ENCODE measurements at places on chromosomes 3 and 15.

DNA sequence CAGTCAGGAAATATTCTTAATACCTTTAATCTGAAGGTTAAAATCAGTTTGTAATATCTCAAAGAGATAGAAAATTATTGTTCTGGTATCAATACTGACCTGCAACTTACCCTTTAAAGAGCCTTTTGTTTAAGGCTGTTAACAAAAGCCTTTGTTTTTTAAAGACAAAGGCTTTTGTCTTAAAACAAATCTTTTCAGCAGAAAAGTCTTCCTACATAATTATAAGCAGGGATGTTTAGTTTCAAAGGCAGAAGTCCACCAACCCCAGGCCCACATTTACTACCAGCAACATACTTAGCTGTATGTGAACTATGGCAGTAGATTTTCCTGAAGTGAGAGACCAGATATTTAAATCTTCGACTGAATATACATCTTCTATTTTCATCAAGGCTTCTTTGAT, 36.2 kb downstream of the SLC30A4 start:
- no peak for DNase-seq

DNA sequence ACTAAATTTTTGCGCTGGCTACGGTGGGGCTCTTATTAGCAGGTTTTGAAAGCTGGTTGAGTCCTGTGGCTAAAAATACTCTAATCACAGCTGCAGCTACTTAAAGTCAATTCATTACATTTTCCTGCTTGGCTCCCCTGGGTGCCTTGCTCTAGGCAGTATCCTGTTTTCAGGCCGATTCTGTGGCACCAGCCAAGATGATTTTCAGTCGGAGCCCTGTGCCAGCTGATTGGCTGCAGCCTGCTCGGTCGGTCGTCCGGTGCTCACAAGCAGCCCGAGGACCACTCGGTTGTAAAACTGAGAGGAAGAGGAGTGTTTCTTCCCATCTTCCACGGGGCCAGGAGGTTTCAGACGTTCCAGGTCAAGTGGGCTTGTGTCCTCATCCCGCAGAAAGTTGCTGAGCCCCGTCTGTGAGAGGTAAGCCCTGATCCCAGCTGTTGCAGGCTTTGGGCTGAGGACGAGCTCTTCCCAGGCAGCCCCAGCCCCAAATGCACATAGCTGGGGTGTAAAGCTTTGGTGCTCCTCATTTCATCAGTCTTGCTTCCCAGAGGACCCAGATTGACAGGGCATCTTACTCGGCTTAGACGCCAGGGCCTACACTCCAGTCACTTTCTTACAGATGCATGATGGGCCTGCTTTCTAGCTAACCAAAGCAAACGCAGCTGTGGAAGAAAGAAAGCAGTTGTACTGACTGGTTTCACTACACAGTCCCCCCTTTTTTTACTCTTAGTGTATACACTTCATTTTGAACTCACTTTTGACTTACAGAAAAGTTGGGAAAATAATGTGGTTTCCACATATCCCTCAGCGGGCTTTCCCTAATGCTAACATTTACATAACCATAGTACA, 15.9 kb downstream of the LYSMD4 start:
- DNase-seq, result peak; percentile 77

DNA sequence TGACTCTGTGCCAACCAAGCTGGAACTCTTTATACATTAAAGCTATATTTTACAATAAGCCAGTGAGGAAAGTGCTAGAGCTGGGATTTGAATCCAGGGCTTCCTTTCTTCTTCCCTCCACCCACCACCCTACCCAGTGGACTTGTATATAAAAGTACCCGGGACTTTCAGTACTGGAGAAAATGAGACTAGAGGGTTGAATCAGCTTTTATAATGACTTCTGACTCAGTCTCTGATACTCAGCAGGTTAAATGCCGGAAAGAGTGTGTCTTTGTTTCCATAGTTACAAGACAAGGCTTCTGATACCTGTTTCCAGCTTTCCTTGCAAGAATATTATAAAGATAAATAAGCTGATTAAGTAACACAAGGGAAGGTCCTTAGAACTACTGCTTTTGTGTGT, 80.9 kb downstream of the FRMD4B start:
- no peak for DNase-seq

DNA sequence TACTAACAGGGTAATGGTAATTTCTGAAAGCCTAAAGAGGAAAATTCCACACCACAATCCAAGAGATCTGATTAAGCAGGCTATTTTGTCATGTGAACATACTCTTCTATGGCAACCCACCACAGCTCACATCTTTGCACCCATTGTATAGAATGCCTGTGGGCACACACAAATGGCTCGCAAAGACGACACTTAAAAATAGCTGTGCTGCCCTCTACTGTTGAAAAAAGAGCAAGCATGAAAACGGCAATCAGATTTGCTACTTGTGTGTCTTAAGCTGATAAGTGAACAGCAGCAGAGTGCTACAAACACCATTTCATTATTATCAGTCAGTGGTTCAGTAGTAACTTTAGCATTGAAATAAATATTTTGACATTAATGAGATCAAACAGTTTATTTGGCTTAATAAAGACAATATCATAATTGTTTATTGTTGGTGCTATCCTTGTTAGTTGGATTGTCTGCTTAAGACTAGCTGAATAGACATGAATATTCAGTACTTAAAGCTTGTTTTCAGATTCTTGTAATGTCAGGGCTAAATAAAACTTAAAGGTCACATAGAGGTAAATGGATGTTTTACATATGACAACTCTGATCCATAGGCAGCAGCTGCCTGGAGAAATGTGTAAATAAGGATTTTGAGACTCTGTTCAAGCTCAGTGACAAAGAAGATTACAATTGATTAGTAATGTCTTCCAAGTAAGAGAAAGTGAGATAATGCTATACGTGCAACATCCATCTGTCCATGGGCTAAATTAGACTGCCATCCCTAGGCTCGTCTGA, 199.1 kb downstream of the LRRN1 start:
- DNase-seq, result peak; percentile 45

- DNase-seq, result peak; percentile 56
These were observed 467.9 kb upstream of the ATP11B start for GRCh38 chr3:182325213-182325950.

GRCh38 chr15:74461847-74462511, 1.0 kb upstream of the UBL7 start:
- peak; percentile 27 for DNase-seq

DNA sequence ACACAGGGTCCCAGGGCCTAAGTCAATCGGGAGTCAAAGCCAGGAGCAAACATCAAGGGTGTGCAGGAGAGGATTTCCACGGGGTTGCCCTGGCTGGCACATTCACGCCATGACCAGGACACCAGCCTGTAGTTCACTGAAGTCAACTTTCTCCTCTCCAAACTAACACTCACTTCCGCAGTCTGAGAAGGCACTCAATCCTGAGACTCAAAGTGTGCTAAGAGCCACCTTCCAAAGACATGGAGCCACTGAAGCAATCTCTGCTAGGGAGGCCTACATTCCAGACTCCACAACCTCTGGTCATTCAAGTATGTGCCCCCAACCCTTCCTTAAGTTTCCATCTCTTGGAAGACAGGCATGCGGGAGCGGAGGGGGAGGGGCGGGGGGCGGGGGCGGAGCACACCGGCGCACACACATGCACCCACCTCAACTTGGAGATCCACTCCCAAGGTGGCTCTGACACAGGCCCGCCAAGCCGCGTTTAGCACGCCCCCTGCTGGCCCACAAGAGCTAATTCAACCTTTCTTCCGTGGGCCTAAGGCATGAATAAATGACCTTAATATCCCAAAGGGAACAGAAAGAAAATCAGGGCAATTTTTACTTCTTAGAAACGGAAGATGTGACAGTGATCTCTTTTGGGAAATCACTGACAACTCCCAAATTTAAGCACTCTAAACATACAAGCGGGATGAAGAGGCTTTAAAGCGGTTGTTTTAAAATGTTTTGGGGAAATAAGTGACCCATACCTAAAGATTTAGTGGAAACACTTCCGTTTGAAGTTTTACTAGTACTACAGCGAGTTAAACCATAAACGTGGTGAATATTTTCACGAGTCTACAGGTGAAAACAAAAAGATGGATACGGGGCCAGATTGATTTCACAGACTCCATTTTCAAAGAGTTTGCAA, 162.5 kb upstream of the CHRNA7 start:
- DNase-seq, result peak; percentile 65

GRCh38 chr3:125214738-125215137, 2.2 kb upstream of the SLC12A8 start:
- DNase-seq, result no peak

DNA sequence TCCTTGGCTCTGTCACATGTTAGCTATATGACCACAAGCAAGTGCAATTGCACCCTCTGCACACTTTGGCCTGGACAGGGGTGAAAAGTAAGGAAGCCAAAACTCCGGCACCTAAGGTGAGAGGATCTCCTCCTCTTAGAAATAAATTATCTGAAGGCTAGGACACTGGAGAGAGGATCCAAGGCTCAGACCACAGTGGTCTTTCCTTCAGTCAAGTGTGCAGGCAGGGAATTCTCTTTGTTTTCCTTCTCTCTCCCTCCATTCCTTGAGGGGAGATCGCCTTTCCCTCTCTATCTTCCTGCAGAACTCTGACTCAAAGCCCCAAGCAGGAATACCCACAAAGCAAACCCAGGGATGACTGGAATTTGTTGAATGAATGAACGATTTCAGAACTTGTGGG, 3.1 kb upstream of the MEGF11 start:
- no peak for DNase-seq

DNA sequence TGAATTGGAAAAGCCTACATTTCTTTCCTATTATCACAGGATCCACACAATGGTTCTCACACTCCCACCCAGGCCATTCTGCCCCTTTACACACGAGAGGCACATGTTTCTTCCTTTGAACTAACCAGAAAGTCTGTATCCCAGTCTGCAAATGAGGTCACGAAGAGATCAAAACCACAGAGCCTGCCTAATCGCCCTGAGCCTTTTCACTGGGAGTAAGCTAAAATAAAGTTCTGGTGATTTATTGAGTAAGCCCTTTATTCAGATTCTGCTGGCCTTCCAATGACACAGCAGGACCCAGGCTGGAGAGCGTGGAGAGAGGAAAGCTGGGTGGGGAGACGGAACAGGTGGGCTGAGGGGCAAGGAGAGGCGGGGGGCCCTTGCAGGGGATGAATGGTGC, 78.7 kb downstream of the ATP1B3 start:
- no peak for DNase-seq

DNA sequence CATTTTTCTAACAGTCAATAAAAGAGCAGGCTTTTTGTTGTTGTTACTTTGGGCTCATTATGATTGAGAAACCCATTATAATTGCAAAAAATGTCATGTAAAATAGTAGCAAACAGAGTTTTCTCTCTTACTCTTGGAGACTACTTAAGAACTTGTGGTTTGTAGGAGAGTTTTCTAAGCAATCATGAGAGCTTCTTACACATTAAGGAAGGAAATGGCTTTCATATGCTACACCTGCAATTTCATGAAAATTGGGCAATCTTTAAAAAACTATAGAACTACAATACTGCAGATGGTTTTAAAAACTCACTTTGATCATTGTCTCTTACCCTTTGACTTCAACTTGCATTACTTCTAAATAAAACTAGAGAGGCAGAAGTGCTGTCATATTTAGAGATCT, 701.8 kb downstream of the ZPLD1 start:
- DNase-seq, result peak; percentile 17

- no peak for DNase-seq
These were observed 10.0 kb downstream of the HEXA start for GRCh38 chr15:72365844-72366243.

DNA sequence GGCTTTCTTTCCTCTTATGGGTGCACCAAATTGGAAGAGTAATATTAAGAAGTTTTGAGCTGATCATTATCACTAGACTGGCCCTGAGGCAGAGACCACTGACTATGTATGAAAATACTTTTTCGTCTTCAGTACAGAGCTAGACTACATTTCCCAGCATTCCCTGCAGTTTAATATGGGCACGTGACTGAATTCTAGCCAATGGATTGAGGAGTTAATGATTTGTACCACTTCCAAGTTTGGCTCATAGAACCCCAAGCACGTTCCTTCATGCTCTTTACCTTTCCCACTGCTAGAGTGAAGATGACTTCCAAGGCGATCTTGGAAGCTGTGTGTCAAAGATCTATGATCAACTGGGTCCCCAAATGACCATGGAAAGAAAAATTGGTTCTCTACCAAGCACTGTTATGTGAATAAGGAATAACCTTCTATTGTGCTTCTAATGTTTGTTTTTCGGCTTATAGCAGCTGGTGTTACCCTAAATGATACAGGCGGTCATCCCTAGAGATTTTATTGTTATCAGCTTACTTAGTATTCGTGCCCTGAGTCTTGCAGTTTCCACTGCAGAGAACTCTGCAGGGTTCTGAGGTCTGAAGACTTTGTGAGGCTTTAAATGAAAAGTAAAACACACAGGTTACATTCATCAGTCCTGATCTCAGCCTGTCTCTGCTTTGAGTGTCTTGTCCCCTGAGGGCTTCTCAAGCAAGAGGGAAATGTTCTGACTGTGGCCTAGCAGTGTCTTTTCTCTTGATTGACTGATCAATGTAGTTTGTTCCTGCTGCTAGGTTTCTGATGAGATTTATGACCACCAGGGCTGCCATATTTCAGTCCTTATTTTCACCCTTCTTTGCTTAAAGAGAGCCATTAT, 486.8 kb downstream of the PDCD6IP start:
- DNase-seq, result peak; percentile 72

GRCh38 chr3:23288286-23288685, 85.2 kb downstream of the UBE2E2 start:
- DNase-seq, result no peak

- no peak for DNase-seq
These were observed 76.7 kb downstream of the ARNT2 start for GRCh38 chr15:80480909-80481308.

Measured in A673 (cell line).